ENCODE measurements at places on chromosomes 2 and 18.

DNA sequence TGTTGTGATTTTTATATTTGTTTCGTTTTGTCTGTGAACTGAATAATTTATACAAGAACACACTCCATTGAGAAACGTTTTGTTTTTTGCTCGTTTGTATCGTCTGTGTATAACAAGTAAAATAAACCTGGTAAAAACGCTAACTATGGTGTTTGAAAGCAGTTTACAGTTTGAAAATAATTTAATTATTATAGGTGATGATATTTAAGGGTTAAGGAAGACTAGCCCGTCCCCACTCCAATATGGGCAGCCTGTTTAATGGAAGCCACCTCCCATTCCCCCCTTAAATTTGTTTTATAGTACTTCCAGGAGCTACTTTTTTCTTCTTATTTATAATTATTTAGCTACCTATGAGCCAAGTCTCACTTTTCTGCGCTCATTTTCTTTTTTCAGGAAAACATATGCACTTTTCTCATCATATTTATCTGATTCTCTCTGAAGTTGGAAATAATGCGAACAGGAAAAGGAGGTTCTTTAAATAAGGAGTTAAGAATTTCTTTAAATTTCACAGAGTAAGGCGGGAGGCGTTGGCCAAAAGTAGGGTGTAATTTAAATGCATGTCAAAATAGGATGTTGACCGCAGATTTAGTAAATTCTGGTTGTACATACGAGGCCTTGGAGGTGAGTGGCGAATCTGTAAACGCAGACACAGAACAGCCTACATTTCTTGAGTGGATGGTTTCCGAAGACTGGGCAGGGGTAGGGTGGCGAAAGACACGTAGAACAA lies 9.8 kb downstream of the TBR1 start:
- DNase-seq: no peak

DNA sequence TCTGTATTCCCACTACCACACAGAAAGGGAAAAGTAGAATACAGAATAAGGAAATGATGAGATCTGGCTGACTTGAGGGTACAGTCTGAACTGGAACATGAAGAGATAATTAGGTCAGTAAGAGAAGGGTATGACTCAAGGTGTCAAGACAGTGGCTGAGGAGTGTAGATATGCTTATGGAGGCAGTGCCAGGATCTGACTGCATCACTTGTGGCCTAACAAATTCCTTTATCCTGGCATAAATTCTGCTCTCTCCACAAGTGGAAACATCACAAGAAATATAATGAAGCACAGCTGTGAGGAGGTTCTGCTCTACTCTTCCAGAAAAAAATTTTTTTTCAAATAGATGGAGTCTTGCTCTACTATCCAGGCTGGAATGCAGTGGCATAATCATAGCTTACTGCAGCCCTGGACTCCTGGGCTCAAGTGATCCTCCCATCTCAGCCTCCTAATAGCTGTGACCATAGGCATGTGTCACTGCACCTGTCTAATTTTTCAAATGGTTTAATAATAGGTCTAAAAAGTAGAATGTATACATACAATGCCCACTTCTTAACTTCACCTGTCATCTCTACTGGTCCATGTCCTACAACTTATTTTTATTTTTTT lies 85.3 kb downstream of the C2orf74 start:
- peak; percentile 98 for DNase-seq

DNA sequence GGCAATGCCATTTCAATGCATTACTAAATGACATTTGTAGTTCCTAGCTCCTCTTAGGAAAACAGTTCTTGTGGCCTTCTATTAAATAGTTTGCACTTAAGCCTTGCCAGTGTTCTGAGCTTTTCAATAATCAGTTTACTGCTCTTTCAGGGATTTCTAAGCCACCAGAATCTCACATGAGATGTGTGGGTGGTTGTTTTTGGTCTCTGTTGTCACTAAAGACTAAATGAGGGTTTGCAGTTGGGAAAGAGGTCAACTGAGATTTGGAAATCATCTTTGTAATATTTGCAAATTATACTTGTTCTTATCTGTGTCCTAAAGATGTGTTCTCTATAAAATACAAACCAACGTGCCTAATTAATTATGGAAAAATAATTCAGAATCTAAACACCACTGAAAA lies 45.3 kb downstream of the HADHB start:
- DNase-seq: no peak

DNA sequence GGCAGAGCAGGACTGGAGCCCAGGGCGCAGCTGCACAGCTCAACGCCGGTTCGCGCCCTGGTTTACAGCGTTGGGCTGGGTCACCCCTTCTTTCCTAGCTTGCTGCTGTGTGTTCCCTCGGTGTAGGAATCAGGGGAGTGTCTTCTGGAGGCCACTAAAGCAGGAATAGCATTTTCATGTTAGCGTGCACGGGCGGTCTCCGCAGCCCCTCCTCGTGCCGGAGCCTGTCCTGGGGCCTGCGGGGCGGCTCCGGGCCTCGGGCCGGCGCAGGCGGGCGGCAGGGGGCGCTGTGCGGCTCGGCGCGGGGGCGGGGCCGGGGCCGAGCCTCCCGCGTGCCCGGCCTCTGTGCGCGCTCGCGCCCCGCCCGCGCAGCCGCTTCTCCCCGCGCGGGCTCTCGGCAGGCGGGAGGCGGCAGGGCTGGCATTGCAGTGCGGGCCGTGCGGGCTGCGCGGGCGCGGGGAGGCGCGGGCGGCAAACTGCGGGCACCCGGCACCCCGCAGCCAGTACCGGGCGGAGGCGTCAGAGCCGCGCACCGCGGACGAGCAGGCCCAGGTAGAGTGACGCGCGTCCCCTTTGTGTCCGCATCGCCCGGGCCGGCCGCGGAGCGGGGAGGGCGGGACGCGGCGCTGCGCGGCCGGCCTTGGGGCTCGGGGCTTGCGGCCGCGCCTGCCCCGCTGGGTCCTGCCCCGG lies at the start of gene RNF144A:
TSS of gene RNF144A (plus strand) at position 342 of the 690 bp plus-strand sequence. CDS start 79,515 bp downstream, outside the sequence.
- peak; percentile 40 for DNase-seq

GRCh38 chr2:127394492-127394891 lies 6.7 kb upstream of the MAP3K2 start:
- no peak for DNase-seq

GRCh38 chr18:33957707-33958106 lies 267.0 kb downstream of the NOL4 start:
- DNase-seq: no peak

GRCh38 chr2:20012282-20013125 lies at the start of gene MATN3:
TSS of gene MATN3 (minus strand) at chr2:20012668. CDS start at chr2:20012631, 37 bp downstream.
- peak; percentile 15 for DNase-seq

- DNase-seq: no peak
Observed at GRCh38 chr18:76130845-76131244, 364.2 kb downstream of the ZNF516 start.

DNA sequence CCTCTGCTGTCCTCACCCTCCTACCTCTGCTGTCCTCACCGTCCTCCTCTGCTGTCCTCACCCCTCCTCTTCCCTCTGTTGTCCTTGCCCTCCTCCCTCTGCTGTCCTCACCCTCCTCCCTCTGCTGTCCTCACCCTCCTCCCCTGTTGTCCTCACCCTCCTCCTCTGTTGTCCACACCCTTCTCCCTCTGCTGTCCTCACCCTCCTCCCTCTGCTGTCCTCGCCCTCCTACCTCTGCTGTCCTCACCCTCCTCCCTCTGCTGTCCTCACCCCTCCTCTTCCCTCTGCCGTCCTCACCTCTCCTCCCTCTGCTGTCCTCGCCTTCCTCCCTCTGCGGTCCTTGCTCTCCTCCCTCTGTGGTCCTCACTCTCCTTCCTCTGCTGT lies 11.8 kb downstream of the GAD1 start:
- no peak for DNase-seq

GRCh38 chr2:60488291-60488690 lies 65.2 kb downstream of the BCL11A start:
- no peak for DNase-seq

- no peak for DNase-seq
Observed at GRCh38 chr2:240429341-240429871, 6.1 kb upstream of the GPC1 start.

DNA sequence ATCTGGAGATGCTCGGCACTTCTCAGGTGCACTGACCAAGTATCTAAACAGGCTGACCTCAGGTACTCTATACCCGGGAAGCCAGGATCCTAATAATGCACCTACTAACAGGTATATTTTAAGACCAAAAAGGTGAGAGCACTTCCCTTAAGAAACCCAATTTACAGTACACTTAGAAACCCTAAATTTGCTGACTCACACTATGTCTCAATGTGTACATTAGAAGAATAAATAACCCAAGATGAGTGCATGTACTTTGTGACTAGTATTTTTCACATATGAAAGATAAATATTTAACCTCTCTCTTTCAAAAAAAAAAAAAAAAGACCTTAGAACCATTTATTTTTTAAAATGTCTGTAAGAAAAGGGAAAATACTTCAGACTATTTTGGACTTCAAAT lies 118.8 kb downstream of the ZNF516 start:
- DNase-seq: no peak

- DNase-seq: no peak
Observed at GRCh38 chr2:108125581-108125980, 114.2 kb upstream of the SULT1C3 start.

GRCh38 chr2:8146132-8147005 lies 535.5 kb upstream of the ID2 start:
- DNase-seq: no peak

Measured in amniotic epithelial cell (primary cell).